ENCODE measurements at places on chromosomes 7 and 10.

DNA sequence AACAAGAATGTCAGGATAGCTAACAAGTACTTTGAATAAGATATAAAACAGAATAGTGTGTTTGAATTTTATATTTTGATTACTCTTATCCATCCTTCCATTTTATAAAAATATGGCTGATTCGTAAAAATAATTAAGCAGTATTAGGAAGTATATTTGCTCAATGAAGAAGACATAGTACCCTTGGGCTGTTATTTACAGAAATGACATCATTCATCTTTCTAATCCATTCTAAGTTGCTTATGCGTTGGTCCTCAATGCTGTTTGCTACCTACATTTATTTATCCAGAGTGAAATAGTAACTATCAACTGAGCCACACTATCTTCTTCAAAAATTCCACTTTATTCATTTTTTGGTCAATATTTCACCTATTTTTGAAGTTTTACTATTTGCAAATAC lies 2.1 kb upstream of the ZNF804B start:
- DNase-seq, result no peak

- no peak for DNase-seq
Measured at GRCh38 chr10:125761961-125762360, 13.7 kb downstream of the MMP21 start.

GRCh38 chr10:7426349-7426748 lies 15.5 kb upstream of the SFMBT2 start:
- DNase-seq, result no peak

DNA sequence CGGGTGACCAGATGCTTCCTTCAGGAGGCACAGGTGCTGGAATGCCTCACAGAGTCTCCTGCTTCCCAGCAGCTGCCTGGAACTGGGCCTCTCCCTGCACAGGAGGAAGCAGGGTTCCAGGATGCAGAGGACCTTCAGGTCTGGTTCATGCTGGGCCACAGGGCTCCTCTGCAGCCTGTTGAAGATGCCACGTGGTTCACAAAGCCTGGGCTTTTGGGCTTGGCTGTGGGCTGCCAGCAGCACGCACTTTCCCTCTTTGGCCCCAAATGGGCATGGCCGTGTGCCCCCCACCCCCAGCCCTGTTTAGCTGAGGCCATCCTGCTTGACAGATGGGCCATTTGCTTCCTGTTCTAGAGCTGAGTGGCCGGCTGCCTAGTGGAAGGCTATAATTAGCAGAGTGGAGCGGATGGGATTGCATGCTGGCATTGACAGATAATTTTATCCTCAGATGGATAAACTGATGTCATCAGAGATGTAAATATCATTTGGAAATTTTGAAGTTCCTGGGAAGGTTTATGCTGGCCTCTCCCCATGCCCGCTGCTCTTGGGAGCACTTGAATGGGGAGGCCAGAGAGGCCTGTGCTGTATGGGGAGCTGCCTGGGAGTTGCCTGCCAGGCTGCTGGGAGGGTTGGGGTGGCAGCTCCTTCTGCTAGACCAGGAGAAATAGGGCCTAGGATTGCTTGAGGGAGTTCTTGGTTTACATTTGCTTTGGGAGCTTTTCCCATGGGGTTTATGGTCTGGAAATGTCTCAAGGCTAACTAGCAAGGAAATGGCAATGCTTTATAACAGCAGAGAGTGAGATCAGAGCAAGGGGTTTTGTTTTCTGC lies 28.2 kb downstream of the TSPAN15 start:
- DNase-seq, result no peak

- DNase-seq, result no peak
Measured at GRCh38 chr10:74363727-74364126, 212.7 kb downstream of the ADK start.

Data from WTC11 (cell line).